Stimulated activated CD4-positive, alpha-beta T cell treated with anti-CD3 and anti-CD28 coated beads, Interleukin-2, amount 100 ng/mL, for 4 hours (primary cell): ENCODE measurements at places on chromosomes 5 and 9.

DNA sequence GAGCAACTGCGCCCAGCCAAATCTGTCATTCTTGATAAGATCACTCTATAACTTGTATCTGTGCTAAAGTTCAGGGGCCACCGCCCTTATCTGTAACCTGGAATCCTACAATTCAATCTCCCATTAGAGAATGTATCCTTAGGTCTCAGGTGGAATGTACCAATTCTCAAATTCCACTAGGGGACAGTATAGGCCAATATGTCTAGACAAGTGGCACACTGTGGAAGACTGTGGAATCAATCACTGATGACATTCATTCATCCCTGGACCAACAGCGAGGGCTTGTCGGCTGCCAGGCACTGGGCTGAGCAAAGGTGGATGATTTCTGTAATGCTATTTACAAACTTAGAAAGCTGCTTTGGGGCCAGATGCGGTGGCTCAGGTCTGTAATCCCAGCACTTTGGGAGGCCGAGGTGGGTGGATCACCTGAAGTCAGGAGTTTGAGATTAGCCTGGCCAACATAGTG lies 28.7 kb upstream of the MEGF9 start:
- DNase-seq = no peak

GRCh38 chr9:36424289-36425055 lies 24.4 kb upstream of the RNF38 start:
- DNase-seq = no peak

GRCh38 chr5:88557131-88557530 lies 288.5 kb upstream of the TMEM161B start:
- no peak for DNase-seq

GRCh38 chr5:17229313-17229712 lies 11.9 kb downstream of the BASP1 start:
- DNase-seq = no peak

DNA sequence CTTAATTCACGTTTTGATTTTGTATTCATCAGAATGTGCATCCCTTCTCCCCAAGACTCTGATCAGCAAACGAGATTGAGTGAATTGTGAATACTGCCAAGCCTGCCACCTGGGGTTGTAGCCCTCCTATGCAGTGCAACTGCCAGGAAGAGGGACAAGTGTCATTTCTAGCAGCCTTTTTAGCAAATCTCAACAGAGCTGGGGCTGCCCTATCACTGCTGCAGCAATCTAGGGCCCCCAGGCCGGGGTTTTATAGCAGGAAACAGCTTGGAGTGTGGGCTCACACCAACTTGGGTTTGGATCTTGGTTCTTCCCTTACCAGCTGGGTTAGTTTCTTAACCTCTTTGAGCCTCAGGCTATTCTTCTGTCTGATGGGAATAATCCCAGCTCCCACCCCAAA lies 4.0 kb downstream of the CSF1R start:
- no peak for DNase-seq

- DNase-seq = no peak
Observed at GRCh38 chr9:107218829-107219485, 64.1 kb upstream of the RAD23B start.

DNA sequence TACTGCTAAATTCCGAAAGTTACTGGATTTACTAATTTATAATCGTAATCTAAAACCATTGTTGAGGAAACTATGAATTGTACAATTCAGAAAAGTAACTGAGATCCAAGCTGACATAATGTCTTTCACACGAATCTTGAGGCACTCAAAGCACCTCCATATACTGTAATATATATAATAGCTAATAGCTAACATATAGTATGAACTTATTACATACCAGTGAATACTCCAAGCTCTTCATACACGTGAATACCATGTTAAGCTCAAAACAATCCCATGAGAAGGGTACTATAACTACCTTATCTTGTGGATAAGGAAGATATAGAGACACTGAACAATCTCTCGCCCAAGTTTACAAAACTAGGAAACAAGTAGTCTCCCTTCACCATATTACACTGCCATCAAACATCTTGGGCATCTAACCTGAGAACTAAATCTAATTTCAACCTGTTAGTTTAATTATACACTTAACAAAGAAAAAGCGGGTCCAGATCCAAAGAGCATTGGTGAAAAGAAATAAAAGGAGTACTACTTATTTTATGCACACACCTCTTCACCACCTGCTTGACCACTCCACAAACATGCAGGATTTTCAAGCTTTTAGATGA lies 1.0 kb downstream of the NUDCD2 start:
- no peak for DNase-seq

DNA sequence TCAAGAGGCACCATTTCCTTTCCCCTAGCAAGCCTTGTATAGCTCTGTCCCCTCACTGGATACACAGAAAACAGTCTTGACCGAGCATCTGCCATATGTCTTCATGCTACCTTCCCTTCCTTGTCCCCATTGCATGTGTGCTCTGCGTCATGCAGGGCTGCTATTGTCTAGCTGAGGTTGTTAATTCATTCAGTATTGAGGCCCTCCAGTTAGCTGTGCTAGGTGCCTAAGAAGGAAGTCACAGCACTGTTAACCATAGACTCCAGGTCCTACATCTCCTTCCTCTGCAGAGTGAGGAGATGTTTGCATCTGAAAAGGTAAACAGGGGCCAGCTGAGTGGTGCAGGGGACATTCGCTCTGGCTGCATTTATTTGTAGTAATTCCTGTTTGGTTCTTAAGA lies 48.2 kb downstream of the SLC1A3 start:
- no peak for DNase-seq

- DNase-seq = no peak
Observed at GRCh38 chr5:66136053-66136452, 8.0 kb upstream of the SREK1 start.

DNA sequence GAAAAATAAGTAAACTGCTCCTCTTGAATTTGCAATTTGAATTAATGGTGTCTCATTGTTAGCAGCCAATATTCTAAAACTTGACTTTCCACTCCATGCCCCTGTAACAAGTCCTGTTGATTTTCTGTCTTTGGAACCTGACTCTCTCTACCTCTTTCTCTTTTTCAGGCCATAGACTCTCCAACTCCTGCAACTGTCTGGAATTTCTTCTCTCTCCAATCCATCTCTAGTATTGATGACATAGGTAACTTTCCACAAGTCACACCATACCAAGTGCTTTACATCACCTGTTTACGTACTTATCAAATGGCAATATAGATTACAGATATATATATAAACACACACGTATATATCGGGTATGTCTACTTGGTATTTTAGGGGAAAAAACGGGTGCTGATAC lies 923 bp downstream of the C5orf34 start:
- DNase-seq = no peak

- DNase-seq = no peak
Observed at GRCh38 chr5:8689773-8690172, 820.8 kb downstream of the MTRR start.

- DNase-seq = no peak
Observed at GRCh38 chr9:86043999-86044398, 55.4 kb downstream of the GOLM1 start.

DNA sequence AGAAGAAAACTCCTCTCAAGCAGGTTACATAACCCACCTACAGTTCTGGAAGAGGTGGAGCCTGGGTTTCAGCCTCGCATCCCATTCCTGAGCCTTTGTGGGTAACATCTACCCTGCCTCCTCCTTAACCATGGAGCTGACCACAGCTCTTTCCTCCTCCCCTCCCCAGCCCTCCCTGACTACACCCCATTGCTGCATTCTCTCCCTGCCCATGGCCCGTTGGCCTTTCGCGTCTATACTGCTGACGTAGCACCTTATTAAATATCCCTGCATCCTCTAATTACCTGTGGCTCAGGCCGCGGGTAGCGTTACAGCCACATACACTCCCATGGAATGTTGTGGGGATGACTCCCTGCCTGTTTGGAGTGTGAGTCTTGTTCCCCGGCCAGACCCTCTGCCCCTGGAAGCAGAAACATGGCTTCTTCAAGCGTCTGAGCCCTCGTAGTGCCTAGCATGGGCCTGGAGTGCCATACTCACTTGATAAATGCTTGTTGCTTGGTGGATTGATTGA lies 72.8 kb downstream of the WWC1 start:
- DNase-seq = no peak

- DNase-seq = no peak
Observed at GRCh38 chr9:4168526-4168925, 131.3 kb downstream of the GLIS3 start.

GRCh38 chr5:122656577-122656976 lies 118.3 kb upstream of the SNX2 start:
- no peak for DNase-seq

DNA sequence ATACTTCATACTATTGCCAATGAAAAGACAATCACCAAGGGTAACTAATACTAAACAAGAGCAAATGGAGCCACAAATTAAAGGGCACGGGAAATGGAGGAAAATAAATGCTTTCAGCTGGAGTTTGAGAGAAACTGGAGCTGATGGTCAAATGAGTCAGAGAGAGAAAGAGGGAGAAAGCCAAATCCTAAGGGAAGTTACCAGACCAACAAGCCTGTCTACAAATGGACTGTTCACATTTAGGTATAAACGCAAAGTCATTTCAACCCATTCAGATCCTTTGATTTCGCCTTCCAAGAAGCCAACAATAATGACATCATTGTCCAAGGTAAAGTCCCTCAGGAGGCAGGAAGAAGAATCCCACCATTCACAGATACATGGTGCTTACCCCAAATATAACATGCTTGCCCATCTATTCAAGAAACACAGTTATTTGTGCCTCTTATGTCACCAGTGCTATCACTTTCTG lies 351.8 kb downstream of the RAB3C start:
- no peak for DNase-seq

DNA sequence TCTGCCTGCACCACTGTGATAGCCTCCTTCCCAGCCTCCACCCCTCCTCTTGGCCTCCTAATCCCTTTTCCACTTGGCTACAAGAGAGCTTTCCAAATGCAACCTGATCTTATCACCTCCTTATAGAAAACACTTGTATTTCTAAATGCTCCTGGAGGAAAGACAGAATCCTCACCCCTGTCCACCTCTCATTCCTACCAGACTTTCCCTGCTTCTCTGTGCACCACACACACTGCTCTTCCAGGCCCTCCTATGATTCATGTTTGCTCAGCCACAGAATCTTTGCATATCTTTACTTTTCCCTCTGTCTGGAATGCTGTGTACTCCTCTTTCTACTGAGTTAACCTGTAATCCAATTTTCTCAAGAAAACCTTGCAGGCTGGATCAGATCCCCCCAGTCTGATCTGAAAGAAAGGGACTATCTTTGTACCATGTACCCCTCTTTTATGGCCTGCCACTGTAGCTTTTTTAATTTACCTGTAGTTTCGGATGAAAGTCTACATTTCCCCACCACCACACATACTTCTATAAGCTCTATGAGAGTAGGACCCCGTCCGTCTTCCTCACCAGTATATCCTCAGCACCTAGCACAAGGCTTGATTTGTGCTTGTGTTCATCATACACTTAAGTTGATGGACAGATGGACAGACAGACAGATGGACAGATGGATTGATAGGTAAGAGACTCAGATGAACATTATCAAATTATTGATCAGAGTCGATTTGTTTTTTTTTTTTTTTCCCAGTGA lies 95.3 kb downstream of the GALNT10 start:
- DNase-seq = no peak

DNA sequence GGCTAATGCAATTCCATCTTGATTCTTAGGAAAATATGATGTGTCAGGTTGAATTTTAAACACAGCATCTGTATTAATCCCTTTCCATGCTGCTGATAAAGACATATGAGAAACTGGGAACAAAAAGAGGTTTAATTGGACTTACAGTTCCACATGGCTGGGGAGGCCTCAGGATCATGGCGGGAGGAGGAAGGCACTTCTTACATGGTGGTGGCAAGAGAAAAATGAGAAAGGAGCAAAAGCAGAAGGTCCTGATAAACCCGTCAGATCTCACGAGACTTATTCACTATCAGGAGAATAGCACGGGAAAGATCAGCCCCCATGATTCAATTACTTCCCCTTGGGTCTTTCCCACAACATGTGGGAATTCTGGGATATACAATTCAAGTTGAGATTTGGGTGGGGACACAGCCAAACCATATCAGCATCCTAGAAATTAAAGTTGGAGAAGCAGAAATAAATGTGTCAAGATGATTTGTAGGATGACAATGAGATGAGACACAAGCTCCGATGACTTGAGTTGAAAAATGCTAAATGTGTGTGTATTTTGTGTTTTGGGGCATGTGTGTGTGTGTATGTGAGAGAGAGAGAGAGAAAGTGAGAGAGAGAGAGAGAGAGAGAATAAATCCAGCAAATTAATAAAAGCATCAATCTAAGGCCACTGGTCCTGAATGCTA lies 48.5 kb upstream of the ANKRD55 start:
- no peak for DNase-seq

DNA sequence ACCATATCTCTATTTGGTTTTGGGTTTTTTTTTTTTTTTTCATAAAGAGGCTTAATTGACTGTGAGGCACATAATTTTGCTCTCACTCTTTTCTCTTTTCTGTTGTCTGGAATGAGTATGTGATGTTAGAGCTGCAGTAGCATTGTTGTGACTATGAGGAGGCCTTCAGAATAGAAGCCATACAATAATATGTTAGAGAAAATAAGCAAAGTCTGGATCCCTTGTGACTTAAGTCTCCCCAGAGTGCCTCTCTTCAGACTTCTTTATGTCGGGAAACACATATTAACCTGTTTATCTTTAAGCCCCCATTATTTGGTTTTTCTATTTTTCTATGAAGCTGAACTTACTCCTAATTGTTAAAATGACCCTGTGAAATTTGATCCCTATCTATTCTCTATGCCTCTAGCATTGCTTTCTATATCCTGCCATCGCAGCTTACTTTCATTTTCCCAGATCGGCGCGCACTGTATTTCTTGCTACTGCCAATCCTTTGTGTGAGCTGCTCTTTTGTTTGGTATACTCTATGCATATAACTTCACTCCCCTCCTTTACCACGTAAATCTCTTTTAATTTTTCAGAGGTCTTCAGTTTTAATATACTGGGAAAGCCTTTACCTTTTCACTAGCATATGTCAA lies 372.5 kb upstream of the KCNN2 start:
- DNase-seq = no peak

DNA sequence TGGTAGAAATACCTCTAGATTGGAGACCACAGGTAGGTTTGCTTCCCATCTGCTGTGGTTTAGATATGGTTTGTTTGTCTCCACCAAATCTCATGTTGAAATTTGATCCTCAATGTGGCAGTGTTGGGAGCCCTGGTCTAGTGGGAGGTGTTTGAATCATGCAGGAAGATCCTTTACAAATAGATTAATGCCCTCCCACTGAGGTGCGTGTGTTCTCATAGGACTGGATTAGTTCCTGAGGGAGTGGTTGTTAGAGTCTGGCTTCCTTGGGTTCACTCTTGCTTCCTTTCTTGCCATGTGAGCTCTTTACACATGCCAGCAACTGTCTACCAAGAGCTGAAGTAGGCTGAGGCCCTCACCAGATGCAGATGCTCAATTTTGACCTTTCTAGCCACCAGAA lies 391.1 kb upstream of the GRIA1 start:
- no peak for DNase-seq

GRCh38 chr5:63648376-63648775 lies 313.9 kb downstream of the HTR1A start:
- no peak for DNase-seq

- no peak for DNase-seq
Observed at GRCh38 chr5:54571462-54571861, 53.9 kb downstream of the SNX18 start.

GRCh38 chr5:10442576-10442975 lies 897 bp downstream of the ROPN1L start:
- DNase-seq = no peak
